Body of pancreas (tissue), 4 donors: ENCODE measurements at places on chromosomes 12 and 14. TPM values are rescaled to one million over a fixed set of nuclear protein-coding genes. Genes with fewer than 3 reads are reported as not detected.

Gene CIROP
- total RNA-seq: not detected

Gene NFYB
- 15.2 TPM for total RNA-seq

Gene NOXRED1
- 0.52 TPM for total RNA-seq

Gene TMEM119
- 6.5 TPM for total RNA-seq

Gene ADGRD1
- total RNA-seq: 4.9 TPM

Gene CCER1
- total RNA-seq: not detected

Gene CMA1
- not detected for total RNA-seq

Gene GPRC5D
- not detected for total RNA-seq

Gene KRT78
- not detected for total RNA-seq

Gene PROX2
- total RNA-seq: 0.52 TPM

Gene RASSF9
- 4.4 TPM for total RNA-seq

Gene GOLGA5
- total RNA-seq: 27.8 TPM

Gene VTI1B
- 24.4 TPM for total RNA-seq

Gene EML1
- 23.6 TPM for total RNA-seq

DNA sequence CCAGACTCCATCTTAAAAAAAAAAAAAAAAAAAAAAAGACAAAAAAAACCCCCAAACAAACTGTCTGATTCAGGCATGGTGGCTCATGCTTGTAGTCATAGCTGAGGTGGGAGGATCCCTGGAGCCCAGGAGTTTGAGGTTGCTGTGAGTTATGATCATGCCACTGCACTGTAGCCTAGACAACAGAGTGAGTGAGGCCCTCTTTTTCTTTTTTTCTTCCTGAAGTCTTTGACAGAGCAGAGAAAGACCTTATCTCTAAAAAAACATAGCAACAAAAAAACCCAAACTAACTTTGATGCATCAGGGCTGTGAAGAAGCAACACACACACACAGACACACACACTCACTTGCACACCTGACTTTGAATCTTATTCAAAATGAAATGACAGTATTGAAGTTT, 7.7 kb upstream of the AMN1 start:
- DNase-seq: no peak

DNA sequence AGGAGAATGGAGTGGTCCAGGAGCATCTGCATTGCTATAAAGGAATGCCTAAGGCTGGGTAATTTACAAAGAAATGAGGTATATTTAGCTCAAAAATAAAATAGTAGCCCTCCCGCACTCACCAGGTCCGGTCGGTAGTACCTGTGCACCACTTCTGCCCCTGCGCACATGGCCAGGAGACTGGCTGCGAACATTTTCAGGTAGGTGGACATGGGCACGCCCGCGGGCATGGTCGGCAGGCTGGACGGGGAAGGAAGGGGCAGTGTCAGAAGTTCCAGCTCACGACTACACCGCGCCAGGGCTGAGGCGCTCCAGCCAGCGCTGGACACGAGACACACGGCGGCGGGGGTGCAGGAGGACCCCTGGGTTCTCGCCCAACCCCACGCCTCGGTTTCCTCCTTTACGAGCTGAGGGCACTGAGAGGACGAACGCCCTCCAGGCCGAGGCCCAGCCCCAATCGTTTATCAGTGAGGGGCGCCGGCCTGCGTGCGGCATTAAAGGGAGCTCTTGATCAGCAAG, 9.1 kb upstream of the TDG start:
- DNase-seq: no peak

GRCh38 chr12:49909826-49910225, 6.1 kb upstream of the FAIM2 start:
- no peak for DNase-seq

DNA sequence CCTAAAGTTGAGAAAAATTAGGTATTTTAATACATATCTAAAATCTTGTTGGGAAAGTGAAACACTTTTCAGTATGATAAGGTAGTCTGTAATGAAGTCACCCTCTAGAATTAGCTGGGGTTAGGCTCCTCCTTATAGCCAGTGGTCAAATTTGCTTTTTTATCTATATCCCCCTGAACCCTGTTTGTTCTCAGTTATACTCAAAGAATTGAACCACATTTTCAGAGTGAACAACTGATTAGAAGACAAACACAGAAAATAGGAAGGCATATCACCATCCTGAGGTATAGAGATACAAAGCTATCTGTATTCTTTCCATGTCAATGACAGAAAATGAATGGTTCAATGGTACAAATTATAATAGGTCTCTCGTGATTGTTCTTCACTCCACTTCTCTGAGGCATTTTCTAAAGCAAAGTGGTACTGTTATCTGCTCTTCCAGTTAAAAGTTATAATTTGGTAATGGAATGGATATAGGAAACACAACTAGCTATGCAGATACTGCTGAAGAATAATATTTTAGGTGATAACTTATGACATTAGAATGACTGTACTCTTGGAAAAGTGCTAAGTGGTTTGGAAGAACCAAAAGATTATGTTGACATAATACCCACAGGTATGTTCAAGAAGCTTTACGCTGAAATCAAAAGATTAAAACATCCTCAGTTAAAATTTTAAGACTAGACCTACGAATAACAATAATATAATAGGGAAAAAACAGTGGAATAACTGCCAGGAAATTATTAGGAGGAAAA, 27.6 kb downstream of the WASHC3 start:
- no peak for DNase-seq

GRCh38 chr12:55930771-55931316, at the start of gene DGKA:
Gene DGKA, plus strand, starts transcription at chr12:55931162. Its CDS starts 5,342 bp downstream, at chr12:55936504.
- DNase-seq: peak; percentile 45

DNA sequence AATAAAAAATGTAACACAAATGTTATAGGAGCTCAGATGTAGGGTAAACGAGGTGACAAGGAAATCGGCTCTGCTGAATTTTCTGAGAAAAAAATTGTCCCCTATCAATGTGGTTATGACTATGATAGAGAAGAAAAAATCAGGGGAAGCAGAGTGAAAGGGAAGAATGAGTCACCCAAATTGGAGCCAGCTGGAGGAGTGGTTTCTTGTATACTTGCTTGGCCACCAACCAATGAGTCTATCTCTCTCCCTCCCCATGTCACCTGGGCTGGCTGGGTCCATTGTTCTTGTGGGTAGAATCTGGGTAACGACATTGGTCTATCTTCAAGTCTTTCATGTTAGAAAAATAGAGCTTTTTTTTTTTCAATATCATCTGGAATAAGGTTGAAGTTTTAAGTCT, 196.6 kb upstream of the FLRT2 start:
- DNase-seq: no peak

- no peak for DNase-seq
Measured at GRCh38 chr12:104000807-104001434, 35.2 kb downstream of the TDG start.

GRCh38 chr14:98131406-98131805, 1140.6 kb downstream of the BCL11B start:
- DNase-seq: no peak

GRCh38 chr12:98369581-98369980, 145.8 kb upstream of the TMPO start:
- DNase-seq: no peak

DNA sequence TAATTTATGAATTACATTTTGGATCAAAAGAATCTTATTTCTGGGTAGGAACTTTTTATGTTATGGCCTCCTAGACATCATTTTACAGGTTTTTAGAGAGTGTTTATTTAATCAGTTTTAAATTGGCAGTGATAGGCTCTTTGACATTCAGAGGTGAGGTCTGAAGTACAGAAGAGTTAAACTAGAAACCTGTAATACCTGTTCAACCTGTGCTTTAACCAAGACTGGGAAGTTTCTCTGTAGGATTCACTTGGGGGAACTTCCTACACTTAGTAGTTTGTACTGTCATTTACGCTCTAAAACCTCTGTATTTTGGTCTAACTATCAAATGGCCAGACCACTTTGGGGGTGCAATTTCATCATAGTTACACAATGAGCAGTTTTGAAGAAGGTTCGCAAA, 35.9 kb downstream of the PLEKHA5 start:
- DNase-seq: no peak

DNA sequence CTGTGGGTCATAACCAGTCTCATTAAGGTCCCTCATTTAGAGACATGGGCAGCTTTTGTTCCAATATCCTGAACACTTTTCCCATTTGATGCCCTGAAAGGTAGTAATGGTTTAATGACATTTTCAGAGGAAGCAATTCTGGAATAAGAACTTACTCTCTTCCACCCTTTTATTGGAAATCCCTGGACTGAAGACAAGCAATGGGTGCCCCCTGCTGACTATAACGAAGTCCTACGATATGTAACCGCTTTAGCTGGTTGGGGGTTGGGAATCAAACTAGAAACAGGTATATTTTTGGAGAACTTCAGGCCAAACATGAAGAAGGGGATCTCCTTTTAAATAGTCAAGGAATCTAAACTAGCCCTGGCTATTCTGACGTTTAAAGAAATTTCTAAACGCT, 20.5 kb downstream of the SARNP start:
- DNase-seq: no peak

DNA sequence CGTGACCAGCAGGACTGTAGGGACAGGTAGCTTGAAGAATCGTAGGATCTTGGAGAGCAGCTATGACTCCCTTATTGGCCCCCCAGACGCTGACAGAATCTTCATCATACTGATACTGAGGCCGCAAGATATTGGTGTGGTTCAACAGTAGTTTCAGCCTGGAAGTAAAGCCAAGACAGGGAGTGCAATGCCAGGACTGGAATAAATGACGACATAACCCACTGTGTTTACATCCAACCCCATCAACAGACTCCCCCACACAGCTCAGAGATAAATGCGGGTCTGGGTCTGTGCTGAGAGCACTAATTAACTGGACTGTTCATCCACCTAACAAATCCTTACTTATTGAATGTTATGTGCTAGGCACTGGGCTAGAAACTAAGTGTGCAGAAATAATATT, 16.6 kb downstream of the NOXRED1 start:
- DNase-seq: no peak

GRCh38 chr12:122355706-122356105, 66.8 kb downstream of the CLIP1 start:
- DNase-seq: no peak

GRCh38 chr12:114238808-114239207, 167.1 kb downstream of the TBX5 start:
- DNase-seq: no peak

DNA sequence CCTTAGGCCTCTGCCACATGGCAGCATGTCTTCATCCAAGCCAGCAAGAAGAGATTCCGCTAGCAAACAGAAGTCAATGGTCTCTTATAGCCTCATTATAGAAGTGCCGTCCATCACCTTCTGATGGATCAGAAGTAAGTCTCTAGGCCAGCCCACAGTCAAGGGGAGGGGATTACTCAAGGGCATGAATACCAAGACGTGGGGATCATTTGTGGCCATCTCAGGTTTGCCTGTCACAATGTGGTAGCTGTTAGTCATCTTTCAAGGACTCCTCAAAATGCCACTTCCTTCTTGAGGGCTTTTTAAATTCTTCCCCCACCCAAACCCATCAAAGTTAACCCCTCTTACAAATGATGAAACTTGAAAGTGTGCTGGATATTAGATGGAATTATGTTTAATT, 8.1 kb upstream of the ADCY6 start:
- no peak for DNase-seq

- no peak for DNase-seq
Measured at GRCh38 chr12:46149079-46149464, 119.8 kb downstream of the SLC38A1 start.

GRCh38 chr12:4555804-4556203, 6.2 kb upstream of the DYRK4 start:
- no peak for DNase-seq

GRCh38 chr14:105387530-105387922, 10.8 kb upstream of the TEX22 start:
- no peak for DNase-seq

DNA sequence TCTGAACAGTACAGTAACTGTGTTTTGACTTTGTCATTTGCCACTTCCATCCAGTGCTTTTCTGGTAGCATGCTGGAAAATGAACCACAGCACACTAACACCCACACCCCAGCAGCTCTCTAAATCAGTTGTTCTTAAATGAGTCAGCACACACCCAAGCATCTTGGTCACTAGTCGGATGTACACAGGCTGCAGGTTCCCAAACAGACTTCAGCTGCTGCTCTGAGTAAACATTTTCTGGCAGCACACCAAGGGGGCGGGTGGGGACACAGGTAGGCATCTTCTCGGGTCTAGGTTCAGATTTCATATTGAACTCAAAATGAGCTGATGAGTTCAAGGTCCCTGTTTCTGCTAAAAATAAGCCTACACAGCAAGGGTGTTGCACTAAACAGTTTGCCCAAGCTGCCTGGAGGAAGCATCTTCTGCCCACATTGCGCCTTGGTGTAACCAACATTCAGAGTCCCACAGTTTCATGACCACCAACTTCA, 39.8 kb downstream of the IFNG start:
- DNase-seq: no peak

GRCh38 chr12:29728030-29728429, 55.7 kb downstream of the TMTC1 start:
- no peak for DNase-seq

- DNase-seq: no peak
Measured at GRCh38 chr12:28034271-28034670, 61.7 kb upstream of the PTHLH start.

GRCh38 chr14:78005325-78005724, 164.8 kb upstream of the NRXN3 start:
- DNase-seq: no peak

DNA sequence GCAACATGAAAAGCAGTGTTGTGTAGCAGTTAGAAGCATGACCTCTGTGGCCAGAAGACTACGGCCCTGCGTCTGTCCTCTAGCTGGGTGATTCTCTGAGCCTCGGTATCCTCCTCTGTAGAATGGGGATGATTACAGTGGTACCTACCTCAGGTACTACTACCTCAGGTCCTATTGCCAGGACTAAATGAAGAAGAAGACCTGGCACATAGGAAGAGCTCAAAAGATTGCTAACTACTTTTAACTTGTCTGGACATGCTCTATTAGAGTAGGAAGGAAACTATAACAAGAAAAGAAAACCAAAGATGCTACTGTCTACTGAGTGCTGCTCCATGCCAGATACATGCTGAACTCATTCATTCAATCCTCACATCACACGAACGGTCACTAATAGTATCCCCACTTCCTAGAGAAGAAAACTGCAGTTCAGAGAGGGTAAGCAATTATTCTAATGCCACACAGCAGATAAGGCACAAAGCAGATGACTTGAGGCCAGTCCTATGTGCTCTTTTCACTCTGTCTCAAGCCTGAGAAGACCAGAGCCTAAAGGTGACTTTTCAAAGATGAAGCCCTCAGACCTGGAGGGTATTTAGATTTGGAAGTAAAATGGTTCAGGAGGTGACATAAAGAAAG, 108.1 kb upstream of the HIF1A start:
- DNase-seq: no peak

GRCh38 chr12:63899396-63899795, 54.9 kb downstream of the SRGAP1 start:
- DNase-seq: peak; percentile 87
